ENCODE measurements at places on chromosomes 1 and 21.

DNA sequence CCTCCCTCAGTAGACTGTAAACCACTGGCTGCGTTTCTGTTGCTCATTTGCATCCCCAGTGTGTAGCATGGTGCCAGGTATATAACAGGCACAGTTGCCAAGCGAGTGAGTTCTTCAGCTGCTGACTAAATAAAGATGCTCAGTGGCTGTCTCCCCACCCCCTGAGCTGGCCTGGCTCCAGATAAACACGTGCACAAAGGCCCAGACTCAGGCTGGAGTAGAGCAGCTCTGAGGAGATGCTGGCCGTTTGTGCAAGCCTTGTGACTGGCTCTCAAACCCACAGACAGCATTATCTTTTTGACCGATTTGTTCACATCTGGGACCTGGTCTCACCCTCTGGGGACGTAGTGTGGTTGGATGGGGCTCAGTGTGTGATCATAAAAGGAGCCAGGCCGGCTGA, 7.1 kb downstream of the CHRNB2 start:
- no peak for DNase-seq

DNA sequence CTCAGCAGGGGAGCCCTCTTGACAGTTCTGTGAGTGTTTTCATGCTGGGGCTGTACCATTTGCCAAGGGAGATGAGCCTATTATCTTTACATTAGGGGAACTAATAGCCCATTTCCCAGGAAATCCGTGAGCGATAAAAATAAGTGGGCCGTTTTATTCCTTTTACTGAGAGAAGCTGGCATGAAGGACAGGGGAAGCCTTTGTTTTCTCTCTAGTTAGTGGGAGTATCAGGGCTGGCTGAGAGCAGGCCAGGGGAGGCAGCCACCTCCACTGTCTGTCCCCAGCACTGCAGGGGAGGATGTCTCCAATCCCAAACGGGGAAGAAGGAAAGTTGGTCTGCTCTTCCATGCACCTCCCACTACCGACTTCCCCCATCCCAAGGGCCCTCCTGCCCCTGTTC, 2.5 kb downstream of the UBL4B start:
- no peak for DNase-seq

- DNase-seq = no peak
Observed at GRCh38 chr1:53381790-53382401, 54.0 kb upstream of the LRP8 start.

DNA sequence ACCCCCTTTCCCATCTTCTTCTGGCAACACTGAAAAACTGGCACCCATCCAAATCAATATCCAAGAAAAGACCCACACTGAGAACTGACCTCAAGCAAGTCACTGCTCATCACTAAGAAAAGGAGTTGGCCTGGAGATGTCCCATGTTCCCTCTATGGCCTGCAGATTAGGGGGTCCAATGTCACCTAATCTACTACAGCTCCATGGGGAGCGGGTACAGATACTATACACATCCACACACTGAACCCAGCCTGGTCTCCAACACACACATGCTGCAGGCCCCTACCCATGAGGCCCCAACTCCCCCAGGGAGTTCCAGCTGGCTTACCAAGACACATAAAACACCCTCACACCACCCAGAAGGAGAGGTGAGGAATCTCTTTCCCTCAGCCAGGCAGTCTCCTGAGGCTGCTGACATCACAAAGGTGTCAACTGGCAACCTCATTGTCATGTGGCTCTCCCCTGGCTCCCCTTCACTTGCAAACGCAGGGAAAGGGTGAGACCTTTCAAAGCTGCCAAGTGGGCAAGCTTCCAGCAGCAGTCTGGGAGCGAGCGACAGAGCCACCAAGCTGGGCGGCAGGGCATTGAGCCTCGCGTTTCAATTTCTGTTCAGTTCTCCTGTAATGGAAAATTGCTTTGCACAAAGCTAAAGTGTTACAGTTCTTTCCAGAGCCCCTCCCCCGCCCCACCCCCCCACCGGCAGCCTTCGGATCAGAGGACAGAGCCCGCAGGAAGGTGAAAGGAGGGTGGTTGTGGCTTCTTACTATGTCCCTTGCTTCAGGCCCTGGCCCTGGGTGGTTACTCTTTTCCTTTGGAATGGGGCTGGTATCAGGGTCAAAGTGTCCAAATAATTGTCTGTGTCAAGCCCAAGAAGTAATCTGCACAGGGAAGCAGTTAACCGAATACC, at the start of gene LRRC52:
LRRC52 (plus strand) TSS at position 469 of the 907 bp plus-strand sequence; CDS start at position 766, 297 bp downstream.
- no peak for DNase-seq

DNA sequence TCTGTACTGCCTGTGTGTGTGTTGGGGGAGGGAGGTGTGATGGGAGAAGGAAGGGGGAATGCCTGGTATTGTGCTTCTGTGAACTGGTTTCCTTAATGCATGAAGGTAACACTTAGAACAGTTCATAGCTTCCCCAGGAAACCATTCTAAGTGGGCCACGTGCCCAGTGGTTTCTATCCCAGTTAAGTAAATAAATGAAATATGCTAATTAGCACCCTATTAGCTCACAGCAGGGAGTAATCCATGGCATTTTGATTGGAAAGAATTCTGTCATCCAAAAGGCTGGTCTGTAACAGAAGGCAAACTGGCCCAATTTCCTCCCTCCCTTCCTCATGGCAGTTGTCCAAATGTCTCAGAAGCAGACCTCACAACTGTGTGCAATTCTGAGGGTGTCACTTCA, 199.3 kb downstream of the TTLL7 start:
- DNase-seq = no peak

GRCh38 chr21:42747746-42748351, 94.4 kb downstream of the PDE9A start:
- DNase-seq = no peak

GRCh38 chr1:172288581-172288980, 131.9 kb upstream of the C1orf105 start:
- DNase-seq = no peak

DNA sequence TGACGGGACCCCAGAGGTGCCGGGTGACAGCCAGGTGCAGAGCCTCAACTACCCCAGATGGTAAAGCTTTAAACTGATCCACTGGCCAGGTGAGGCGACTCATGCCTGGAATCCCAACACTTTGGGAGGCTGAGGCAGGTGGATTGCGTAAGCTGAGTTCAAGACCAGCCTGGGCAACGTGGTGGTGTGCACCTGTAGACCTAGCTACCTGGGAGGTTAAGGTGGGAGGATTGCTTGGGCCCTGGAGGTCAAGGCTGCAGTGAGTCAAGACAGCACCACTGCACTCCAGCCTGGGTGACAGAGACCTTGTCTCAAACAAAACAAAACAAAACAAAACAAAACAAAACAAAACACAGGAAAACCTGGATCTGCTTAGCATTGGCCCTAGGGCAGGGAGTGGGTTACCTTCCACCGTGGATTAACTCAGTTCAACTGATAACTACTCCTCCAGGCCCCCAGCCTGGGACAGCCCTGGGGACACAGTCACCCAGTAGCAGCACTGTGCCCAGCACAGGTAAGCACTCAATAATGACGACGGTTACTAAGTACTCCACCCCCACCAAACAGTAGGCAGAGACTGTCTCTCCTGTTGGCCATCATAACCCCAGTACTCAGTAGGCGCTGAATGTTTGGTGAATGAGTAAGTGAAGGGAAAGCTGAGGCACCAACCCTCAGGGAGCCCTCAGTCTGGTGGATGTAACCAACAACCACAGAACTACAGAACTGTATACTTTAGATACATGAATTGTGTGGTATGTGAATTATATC, 21.6 kb downstream of the SLC66A1 start:
- DNase-seq = no peak

DNA sequence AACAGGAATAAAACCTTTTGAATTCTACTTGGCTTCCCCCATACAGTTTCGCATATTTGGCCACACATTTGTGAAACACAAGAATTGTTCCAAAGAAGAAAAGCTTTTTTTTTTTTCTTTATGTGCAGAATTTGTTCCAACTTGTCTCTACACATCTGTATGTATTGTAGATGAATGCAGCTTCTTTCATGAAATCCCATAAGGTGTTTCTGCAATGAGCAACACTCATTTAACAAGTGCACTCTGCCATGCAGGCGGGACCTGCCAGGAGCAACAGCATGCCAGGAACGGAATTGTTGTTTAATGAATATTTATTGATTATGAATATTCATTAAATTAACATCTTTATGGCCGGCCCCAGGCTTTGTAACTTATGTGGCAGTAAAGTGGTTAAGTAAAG, 1075.0 kb downstream of the TTLL7 start:
- no peak for DNase-seq

GRCh38 chr1:6991266-6991665, 206.0 kb downstream of the CAMTA1 start:
- DNase-seq = no peak

DNA sequence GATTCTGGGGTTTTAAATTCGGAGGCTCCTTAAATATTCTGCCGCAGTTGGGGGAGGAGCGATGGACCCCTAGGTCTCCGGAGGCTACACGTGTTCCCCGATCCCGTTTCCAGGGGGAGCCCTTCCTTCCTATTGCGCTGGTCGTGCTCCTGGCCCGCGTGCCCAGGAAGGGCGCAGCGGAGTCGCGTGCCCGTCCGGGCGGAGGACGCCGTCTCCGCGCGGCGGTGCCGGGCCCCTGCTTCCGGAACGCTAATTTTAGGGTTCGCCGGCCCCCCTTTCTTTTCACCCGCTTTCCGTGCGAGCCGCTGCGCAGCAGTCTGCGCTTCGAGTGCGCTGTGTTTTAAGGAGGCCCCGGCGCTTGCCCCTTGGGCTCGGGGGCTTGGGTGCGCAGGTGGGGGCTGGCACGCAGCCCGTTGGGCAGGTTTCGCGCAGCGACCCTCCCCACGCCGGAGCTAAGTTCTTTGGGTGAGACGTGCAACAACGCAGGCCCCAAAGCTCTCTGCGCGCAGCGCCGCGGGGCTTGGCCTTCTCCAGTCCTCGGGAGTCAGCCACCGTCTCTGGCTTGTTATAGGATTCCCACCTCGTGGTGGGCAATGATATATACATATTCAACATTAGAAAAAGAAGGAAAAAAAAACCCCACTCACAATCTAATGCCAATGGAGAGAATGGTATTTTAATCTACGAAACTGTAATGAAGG, 43.5 kb upstream of the DNAJC6 start:
- DNase-seq = no peak

DNA sequence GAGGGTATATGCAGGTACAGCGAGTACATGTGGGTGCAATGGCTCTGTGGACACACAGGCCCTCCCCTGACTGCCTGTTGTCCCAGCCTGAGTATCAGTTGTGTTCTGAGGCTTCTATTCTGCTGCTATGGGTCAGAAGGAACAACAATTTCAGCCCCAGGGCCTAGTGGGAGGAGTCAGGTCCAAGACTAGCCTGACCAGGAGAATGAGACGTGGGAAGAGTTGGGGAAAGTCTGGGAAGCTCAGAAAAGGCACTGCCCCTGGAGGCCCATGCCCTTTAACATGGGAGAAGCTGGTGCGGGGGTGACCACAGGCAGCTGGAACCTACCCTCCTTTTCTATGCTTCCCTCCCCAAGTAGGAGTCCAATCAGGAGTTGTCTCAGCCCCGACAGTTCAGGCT, 7.7 kb downstream of the IGSF8 start:
- no peak for DNase-seq

GRCh38 chr1:7007902-7008301, 222.6 kb downstream of the CAMTA1 start:
- DNase-seq = no peak

DNA sequence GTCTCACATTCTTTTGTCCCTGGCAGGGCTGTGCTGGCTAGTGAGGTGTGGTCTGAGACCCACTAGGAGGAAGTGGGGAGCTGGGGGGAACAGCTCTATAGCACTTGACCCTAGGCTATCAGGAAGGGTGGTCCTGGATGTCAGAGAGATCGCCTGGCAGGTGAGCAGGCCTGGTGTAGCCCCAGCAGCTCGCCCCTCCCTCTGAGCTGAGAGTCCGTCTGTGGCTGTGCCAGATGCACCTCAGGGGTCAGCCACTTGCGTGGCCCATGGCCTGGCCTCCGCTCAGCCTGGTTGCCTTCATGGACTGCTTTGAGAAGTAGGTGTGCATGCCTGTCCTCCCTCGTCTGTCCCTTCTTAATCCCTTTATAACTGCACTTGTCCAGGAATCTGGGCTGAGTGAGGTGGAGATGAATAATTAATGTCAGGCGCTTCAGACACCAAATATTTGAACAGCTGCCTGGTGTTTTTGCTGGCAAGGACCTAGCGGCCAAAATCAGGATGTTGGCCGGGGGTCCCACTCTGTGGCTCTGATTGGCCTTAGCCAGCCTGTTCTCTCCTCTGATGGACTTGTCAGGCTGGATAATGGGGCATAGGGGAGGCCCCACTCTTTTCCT, 30.5 kb downstream of the TMEM53 start:
- DNase-seq = no peak

GRCh38 chr1:177281901-177282300, 111.1 kb downstream of the BRINP2 start:
- no peak for DNase-seq

DNA sequence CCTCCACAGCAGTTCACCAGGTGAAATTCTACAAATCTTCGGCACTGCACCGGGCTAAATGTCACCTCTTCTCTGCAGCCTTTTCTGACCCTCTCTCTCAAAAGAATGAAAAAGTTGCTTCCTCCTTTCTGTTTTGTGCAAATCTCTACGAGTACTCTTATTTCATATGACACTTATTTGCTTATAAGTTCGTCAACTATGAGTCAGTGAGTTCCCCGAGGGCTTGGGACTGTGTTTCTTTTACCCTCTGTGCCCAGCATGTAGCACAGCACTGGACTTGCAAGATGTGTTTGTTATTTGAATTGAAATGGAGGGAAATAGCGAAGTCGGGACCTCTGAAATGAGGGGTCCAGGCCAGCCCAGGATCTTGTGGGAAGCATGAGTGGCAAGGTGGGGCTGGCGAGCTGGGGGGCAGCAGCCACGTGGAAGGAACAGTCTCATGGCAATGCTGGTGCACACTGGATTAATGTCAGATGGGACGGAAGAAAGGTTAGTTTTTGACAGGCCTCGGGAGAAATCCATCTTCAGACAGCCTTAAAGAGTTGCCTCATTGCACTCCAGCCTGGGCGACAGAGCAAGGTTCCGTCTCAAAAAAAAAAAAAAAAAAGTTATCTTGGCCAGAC, 6.2 kb downstream of the SLC6A9 start:
- no peak for DNase-seq

DNA sequence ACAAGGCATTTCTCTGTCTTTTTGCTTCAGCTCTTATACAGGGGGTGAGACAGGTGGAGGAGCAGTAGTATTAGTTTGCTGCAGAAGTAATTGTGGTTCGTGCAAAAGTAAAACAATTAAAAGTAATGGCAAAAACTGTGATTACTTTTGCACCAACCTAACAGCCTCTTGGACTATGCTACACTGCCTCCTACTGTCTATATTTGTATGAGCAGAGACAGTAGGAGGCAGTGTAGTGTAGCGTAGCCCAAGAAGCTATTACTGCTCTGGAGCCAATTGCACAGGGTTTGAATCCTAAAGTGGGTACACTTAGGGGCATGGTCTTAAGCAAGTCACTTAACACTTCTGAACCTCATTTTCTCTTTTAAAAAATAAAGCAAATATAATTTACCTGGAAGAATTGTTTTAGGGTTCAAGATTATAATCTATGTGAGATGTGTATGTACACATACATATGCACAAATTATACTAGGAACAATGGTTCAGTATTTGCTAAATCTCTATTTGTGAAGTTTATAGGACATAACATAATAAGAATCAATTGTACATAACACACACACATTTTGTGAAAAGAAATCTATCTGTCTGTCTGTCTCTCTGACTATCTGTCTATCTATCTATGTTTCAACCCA, 103.8 kb downstream of the BRINP3 start:
- no peak for DNase-seq

- DNase-seq = no peak
Observed at GRCh38 chr1:6239213-6239752, 3.5 kb upstream of the ICMT start.

GRCh38 chr21:31733551-31734149, 1.7 kb upstream of the SCAF4 start:
- no peak for DNase-seq

Data from GOT3 (cell line).